ENCODE measurements at places on chromosomes 5 and 9.

DNA sequence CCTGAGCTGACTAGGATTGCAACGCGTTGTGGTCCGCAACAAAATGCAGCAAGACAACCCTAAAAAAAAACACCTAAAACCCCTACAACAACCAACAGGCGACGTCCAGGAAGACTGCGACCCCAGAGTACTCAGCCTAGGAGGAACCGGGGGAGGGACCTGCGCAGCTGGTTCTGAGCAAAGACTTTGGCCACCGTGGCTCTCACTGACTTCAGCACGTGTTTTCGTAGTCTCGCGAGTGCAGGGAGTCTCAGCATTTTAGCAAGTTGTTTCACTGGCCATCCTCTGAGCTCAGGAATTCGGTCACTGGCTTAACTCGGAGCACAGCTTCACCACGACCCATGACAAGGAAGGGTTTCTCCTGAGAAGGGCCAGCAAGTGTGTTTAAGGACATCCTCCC lies 8.6 kb upstream of the ZDHHC11 start:
- DNase-seq = no peak

- no peak for DNase-seq
Observed at GRCh38 chr9:136926154-136926704, 18.3 kb downstream of the FBXW5 start.

GRCh38 chr9:133583586-133583985 lies 25.6 kb downstream of the FAM163B start:
- DNase-seq = no peak

DNA sequence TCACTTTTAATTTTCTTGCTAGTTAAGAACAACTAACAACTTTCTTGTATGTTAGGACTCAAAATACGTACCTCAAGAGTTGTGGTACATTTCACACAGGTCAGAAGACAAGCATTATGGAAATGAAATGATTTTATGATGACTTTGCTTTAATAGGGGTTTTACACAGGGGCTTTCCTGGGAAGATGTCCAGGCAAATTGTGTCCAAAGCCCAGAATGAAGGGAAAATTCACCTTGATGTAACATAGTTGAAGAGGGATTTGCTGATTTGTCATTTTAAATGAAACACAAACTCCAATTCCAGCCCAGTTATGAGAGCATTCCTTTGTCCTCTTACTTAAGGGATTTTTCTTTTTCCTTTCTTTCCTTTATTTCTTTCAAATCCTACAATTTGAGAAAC lies 89.2 kb downstream of the ARL15 start:
- DNase-seq = no peak
